Progenitor cell of endocrine pancreas (in vitro differentiated cells): ENCODE measurements at places on chromosomes 11 and 22. TPM values are rescaled to one million over a fixed set of nuclear protein-coding genes. Genes with fewer than 3 reads are reported as not detected.

DNA sequence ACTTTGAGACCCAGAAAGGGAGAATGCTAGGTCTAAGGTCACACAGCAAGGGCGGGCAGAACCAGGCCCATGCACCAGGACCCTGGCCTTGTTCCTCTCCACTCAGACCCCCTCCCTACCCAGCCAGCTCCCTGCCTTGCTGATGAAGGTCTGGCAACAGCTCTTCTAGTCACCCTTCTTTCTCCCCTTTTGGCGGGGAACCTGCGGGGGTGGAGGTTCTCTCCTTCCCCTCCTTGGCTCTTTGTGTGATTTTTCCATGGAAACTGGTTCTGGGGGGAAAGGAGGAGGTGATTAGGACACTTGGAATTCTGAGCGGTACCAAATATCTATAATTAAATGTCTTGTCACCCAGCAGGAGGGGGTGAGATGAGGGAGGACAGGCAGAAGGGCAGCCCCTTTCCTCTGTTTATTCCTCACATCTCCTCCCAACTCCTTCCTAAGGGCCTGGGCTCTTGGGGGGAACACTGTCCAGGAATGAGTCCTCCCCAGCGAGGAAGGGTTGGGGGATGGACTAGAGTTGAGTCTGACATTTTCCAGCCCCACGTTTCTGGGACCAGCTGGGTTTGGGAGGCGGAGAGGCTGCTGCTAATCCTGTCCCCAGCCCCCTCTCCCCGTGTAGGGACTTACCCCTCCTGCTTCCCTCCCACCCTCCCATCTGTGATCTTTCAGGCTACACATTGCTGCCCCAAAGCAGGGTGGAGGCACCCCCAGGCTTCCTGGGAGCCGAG lies 7.4 kb downstream of the ARHGEF17 start:
- no peak overlapping the region for H3K4me3 ChIP-seq
- H3K27ac ChIP-seq, result no peak overlapping the region
- peaks cover 10% of the 10 kb centered on the region for H3K36me3 ChIP-seq
- H3K27me3 ChIP-seq, result no peaks in the 10 kb centered on the region
- DNase-seq, result no peak

The BANF1 gene
- total RNA-seq, result 200 and 222 TPM in 2 replicates

DNA sequence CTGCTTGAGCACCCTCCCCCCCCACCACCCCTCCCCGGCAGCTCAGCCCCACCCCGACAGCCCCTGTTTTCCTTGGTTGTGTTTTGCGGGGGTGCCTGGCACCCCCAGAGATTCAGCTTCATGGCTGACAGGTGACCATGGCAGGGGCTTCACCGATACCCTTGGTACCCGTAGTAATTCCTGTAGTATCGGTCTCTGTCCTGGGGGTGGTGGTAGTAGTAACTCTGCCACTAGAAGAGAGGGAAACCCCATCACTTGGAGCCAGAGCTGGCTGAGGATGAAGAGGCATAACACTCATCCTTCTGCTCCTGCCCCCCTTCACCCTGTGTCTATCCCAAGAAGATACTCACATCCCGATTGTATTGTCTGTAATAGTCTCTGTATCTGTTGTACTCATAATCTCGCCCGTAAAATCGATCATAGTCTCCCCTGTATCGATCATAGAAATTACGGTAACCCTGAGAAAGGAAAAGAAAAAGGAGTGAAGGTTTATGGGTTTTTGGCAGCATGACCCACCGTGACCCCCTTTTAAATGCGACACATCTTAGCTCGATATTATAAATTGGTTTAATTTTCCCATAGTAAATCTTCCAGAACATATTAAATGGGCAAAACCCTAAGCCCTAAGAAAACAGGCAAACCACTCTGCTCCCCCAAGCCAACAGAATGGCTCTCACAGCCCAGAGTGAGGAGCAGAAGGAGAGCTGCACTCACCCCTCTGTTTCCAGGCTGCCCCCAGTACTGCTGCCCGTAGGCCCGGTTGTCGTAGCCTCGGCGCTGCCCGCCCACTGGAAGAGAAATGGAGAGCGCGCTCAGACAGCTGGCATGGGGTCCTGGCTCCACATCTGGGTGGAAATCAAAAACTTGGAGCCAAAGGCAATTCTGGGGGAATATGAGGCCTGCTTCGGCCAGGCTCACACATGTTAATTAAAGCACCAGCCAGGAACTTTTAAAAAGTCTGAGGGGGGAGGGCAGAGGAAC lies 8.0 kb downstream of the GNG3 start:
- no peak overlapping the region for H3K4me3 ChIP-seq
- H3K36me3 ChIP-seq, result peaks cover 39% of the 10 kb centered on the region

GRCh38 chr11:12829540-12830314 lies 155.5 kb downstream of the TEAD1 start:
- DNase-seq, result no peak
- no peaks in the 10 kb centered on the region for H3K27me3 ChIP-seq

- no peaks in the 10 kb centered on the region for H3K4me1 ChIP-seq
- no peak overlapping the region for H3K4me3 ChIP-seq
- no peaks in the 10 kb centered on the region for H3K36me3 ChIP-seq
- peaks cover 16% of the 10 kb centered on the region for H3K27me3 ChIP-seq
Observed at GRCh38 chr11:116544721-116545120, 228.1 kb downstream of the BUD13 start.

The NXPE4 gene
- total RNA-seq, result not detected in 2 replicates

DNA sequence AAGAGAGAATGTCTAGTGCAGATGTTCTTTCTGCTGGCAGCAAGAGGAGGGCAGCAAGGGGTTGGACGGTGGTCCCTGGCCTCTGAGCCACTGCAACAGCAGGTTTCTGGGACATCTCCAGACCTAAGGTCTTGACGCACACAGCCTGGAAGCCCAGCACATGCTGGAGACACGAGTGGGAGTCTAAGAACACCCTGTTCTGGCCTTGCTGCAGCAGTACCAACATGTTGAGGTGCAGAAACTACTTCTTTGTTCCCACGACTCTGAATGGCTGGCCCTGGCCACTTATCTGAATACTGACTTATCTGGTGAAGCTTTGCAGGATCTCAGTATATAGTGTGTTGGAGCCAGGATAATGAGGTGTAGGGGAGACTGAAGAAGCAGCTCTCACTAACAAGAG lies 6.8 kb downstream of the MICAL2 start:
- no peak overlapping the region for H3K4me3 ChIP-seq
- no peaks in the 10 kb centered on the region for H3K36me3 ChIP-seq
- no peak for DNase-seq
- peaks cover 11% of the 10 kb centered on the region for H3K4me1 ChIP-seq
- no peak overlapping the region for H3K27ac ChIP-seq
- peaks cover 20% of the 10 kb centered on the region for H3K27me3 ChIP-seq

- H3K27ac ChIP-seq, result peak overlapping the region; percentile 0
- H3K4me3 ChIP-seq, result no peak overlapping the region
- no peaks in the 10 kb centered on the region for H3K27me3 ChIP-seq
- no peaks in the 10 kb centered on the region for H3K36me3 ChIP-seq
- H3K4me1 ChIP-seq, result peaks cover 10% of the 10 kb centered on the region
Observed at GRCh38 chr11:92687724-92688123, 281.7 kb upstream of the MTNR1B start.

- no peak overlapping the region for H3K4me3 ChIP-seq
- H3K4me1 ChIP-seq, result peaks cover 5% of the 10 kb centered on the region
- no peaks in the 10 kb centered on the region for H3K36me3 ChIP-seq
Observed at GRCh38 chr22:19900707-19901436, 40.7 kb upstream of the COMT start.

DNA sequence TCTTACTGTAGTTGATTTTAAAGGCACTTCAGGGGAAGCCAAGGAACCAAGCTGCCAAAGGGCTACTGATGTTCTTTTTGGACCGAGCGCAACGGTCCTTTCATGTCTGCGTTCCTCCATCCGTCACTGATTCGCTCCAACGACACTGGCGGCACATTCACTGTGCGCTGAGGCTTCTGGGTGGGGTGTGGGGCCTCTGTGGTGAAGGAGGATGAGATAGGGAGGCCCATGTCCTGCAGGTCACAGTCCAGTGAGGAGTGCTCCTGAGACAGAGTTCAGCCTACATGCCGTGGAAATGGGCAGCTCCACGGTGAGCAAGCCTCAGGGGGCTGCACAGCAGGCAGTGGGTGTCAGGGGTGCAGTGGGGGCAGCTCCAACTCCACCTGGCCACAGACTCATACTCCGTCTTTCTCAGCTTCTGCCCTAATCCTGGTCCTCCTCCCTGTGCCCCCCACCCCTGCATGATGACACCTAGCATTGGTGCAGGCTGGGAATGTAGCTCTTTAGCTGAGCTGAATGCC lies 87.8 kb upstream of the SHANK2 start:
- H3K4me3 ChIP-seq, result no peak overlapping the region
- H3K4me1 ChIP-seq, result peaks cover 5% of the 10 kb centered on the region
- no peak overlapping the region for H3K27ac ChIP-seq
- no peaks in the 10 kb centered on the region for H3K36me3 ChIP-seq
- DNase-seq, result no peak
- H3K27me3 ChIP-seq, result peaks cover 20% of the 10 kb centered on the region

The PKP3 gene
- total RNA-seq, result 55.9 and 56.9 TPM in 2 replicates

The OR52A1 gene
- not detected in 2 replicates for total RNA-seq

DNA sequence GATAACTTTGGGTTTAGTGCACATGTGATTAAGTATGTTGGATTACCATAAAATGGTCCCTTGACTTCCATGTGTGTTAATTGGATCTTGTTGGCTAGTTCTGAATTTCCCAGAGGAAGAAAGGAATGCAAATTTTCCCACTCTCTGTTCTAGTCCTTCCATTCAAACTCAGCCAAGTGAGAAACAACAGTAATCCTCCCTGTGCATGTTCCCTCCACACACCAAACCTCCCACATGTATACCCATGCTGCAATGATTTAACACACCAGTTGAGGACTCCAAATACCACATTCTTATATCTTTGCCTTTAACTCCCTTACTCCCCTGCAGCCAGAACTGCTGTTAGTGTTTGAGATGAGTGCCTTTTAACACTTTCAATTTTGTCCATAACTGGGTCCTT lies 1158.9 kb downstream of the DLG2 start:
- H3K4me3 ChIP-seq, result no peak overlapping the region
- H3K4me1 ChIP-seq, result no peaks in the 10 kb centered on the region
- no peaks in the 10 kb centered on the region for H3K27me3 ChIP-seq
- H3K36me3 ChIP-seq, result no peaks in the 10 kb centered on the region
- no peak overlapping the region for H3K27ac ChIP-seq
- no peak for DNase-seq

DNA sequence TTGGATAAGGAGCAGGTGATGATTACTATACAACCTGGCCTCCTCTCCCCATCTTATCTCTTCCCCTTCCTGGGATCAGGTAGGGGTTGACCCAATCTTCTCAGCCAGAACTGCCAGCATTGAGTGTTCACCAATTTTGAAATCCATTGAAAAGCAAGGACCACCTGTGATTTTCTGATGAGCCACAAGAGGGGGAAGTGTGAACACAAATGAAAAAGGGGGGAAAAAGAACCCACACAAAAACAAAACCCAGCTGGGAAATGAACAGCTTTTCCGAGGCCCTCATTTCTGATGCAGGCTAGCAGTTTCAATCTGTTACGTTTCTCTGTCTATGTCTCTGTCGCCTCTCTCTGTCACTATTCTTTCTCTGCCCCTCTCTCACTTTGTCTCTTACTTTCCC lies 161.9 kb downstream of the INSC start:
- H3K27me3 ChIP-seq, result peaks cover 19% of the 10 kb centered on the region
- no peak overlapping the region for H3K27ac ChIP-seq

The CABP7 gene
- 0.12 TPM in 1 of 2 replicates, not detected in the other for total RNA-seq

The MPZL3 gene
- 6.3 and 7.4 TPM in 2 replicates for total RNA-seq

DNA sequence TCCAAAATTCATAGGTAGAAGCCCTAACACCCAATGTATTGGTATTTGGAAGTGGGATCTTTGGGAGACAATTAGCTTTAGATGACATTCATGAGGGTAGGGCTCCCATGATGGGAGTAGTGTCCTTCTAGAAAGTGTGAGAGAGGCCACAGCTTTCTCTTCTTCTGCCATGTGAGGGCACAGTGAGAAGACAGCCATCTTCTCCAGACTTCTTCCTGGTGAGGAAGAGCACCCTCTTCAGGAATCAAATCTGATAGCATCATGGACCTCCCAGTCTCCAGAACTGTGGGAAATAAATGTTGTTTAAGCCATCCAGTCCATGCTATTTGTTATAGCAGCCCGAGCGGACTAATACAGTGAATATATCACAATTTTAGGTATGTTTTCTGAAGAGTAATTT lies 96.9 kb downstream of the CNTN5 start:
- no peaks in the 10 kb centered on the region for H3K27me3 ChIP-seq
- H3K27ac ChIP-seq, result no peak overlapping the region
- no peak overlapping the region for H3K4me3 ChIP-seq
- no peak for DNase-seq
- H3K36me3 ChIP-seq, result no peaks in the 10 kb centered on the region

GRCh38 chr11:102306817-102307726 lies 10.2 kb upstream of the BIRC3 start:
- peaks cover 10% of the 10 kb centered on the region for H3K4me1 ChIP-seq
- DNase-seq, result no peak
- no peaks in the 10 kb centered on the region for H3K36me3 ChIP-seq
- no peak overlapping the region for H3K27ac ChIP-seq

The SCN2B gene
- 0.05 and 0.07 TPM in 2 replicates for total RNA-seq

- H3K27ac ChIP-seq, result no peak overlapping the region
- H3K4me1 ChIP-seq, result peaks cover 29% of the 10 kb centered on the region
- peaks cover 30% of the 10 kb centered on the region for H3K27me3 ChIP-seq
- DNase-seq, result no peak
- H3K36me3 ChIP-seq, result no peaks in the 10 kb centered on the region
- H3K4me3 ChIP-seq, result no peak overlapping the region
Observed at GRCh38 chr11:33454264-33454663, 197.1 kb downstream of the HIPK3 start.

- H3K27ac ChIP-seq, result no peak overlapping the region
- H3K27me3 ChIP-seq, result no peaks in the 10 kb centered on the region
- DNase-seq, result no peak
- H3K4me3 ChIP-seq, result no peak overlapping the region
- no peaks in the 10 kb centered on the region for H3K36me3 ChIP-seq
Observed at GRCh38 chr11:86917589-86917988, 37.6 kb downstream of the FZD4 start.

GRCh38 chr22:28937206-28938025 lies 54.0 kb downstream of the ZNRF3 start:
- H3K4me3 ChIP-seq, result no peak overlapping the region
- DNase-seq, result no peak
- H3K4me1 ChIP-seq, result peaks cover 37% of the 10 kb centered on the region
- no peaks in the 10 kb centered on the region for H3K36me3 ChIP-seq

- H3K27me3 ChIP-seq, result no peaks in the 10 kb centered on the region
- no peak overlapping the region for H3K27ac ChIP-seq
Observed at GRCh38 chr22:35329114-35329847, 29.6 kb downstream of the TOM1 start.

- H3K4me1 ChIP-seq, result peaks cover 18% of the 10 kb centered on the region
- H3K4me3 ChIP-seq, result no peak overlapping the region
- no peaks in the 10 kb centered on the region for H3K27me3 ChIP-seq
- DNase-seq, result no peak
- H3K36me3 ChIP-seq, result peaks cover 22% of the 10 kb centered on the region
Observed at GRCh38 chr11:18490319-18490718, 34.7 kb downstream of the LDHAL6A start.

GRCh38 chr11:11424688-11425087 lies 71.6 kb upstream of the CSNK2A3 start:
- H3K4me3 ChIP-seq, result no peak overlapping the region
- peaks cover 7% of the 10 kb centered on the region for H3K4me1 ChIP-seq
- peaks cover 17% of the 10 kb centered on the region for H3K27me3 ChIP-seq
- H3K27ac ChIP-seq, result no peak overlapping the region
- no peak for DNase-seq
- no peaks in the 10 kb centered on the region for H3K36me3 ChIP-seq

The LMO1 gene
- total RNA-seq, result 0.43 and 0.84 TPM in 2 replicates

GRCh38 chr11:111532365-111532709 lies 8.2 kb upstream of the LAYN start:
- peaks cover 16% of the 10 kb centered on the region for H3K27me3 ChIP-seq
- no peak for DNase-seq
- no peak overlapping the region for H3K4me3 ChIP-seq
- H3K36me3 ChIP-seq, result no peaks in the 10 kb centered on the region
- peaks cover 2% of the 10 kb centered on the region for H3K4me1 ChIP-seq
- no peak overlapping the region for H3K27ac ChIP-seq
